ENCODE measurements at places on chromosomes 13 and 19. TPM values are rescaled to one million over a fixed set of nuclear protein-coding genes. Genes with fewer than 3 reads are reported as not detected.
A peak's percentile ranks its signal among the peaks of the same experiment; 100 is the strongest.

The SUPT5H gene
- 160 TPM for total RNA-seq

The DPRX gene
- not detected for total RNA-seq

The ZNF30 gene
- 7.4 TPM for total RNA-seq

The DENND1C gene
- total RNA-seq: not detected

The MEIOSIN gene
- total RNA-seq: not detected

The CGB1 gene
- not detected for total RNA-seq

The ZNF99 gene
- total RNA-seq: not detected

The ATXN8OS gene
- total RNA-seq: not detected

- H3K4me3 ChIP-seq: no peak overlapping the region
- H3K27me3 ChIP-seq: peaks cover 4% of the 10 kb centered on the region
- DNase-seq: no peak
- H3K36me3 ChIP-seq: peaks cover 4% of the 10 kb centered on the region
- H3K27ac ChIP-seq: no peak overlapping the region
- no peaks in the 10 kb centered on the region for H3K4me1 ChIP-seq
Observed at GRCh38 chr19:12648088-12648487, 18.5 kb downstream of the MAN2B1 start.

- H3K27ac ChIP-seq: peak overlapping the region; percentile 85
- H3K4me1 ChIP-seq: peaks cover 3% of the 10 kb centered on the region
Observed at GRCh38 chr19:51339313-51339686, 2.6 kb downstream of the VSIG10L start.

DNA sequence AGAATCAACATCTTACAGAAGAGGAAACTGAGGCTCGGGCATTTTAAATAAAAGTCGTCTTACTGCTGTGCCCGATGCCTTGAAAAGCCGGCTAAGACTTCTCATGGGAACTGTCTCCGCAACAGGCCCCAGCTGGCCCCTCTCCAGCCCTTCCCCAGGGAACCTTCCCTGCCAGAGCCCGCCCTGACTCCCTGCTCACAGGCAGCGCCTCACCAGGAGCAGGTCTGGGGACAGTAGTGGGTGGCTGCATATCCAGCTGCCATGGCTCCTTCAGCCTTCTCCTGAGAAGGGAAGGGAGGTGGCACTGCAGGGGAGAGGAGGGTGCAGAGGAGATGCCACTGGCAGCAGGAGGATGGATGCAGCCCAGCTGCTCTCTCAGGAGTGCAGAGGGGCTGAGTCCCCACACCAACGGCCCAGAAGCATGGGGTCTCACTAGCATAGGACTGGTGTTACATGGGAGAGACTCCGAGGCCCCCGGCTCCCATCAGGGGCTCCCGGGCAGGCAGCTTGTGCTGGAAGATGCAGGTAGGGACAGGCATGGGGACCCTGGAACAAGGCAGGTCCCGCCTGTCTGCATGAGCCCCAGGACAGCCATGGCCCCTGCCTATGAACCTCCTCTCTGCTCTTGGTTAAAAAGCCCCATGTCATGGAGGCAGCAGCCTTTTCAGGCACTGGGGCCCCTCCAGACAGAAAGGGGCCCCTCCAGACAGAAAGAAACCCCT lies 216.4 kb upstream of the SGCG start:
- no peaks in the 10 kb centered on the region for H3K36me3 ChIP-seq
- no peaks in the 10 kb centered on the region for H3K4me1 ChIP-seq
- peak; percentile 28 for DNase-seq
- no peak overlapping the region for H3K4me3 ChIP-seq

DNA sequence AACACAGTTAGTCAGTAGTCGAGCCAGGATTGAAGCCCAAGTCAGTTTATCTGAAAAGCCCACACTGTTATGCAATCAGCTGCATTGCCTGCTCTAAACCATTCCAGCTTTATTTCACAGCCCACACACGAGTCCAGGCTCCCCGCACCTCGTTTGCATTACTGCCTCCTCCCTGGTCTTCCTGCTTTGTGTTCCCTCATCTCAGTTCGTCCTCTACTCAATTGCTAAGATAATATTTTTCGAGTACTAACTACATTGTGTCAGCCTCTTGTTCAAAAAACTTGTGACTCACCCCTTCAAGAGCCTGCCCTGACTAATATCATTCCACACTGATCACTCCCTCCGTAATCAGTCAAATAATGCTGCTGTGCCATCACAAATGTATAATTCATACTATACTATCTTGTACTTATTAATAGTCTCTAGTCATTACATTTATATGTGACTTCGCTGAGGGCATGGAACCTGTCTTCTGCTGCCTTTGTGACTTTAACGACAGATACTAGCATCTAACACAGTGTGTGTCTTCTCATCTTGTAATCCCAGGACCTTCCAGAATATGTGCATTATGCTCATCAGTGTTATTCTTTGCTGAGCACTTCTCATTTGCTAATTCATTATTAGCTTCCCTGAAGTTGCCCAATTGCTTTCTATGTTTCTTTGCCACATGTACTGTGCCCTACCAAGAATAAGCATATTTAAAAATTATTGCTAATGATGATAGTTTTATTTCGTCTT lies 26.2 kb upstream of the WDFY2 start:
- H3K27ac ChIP-seq: no peak overlapping the region
- H3K4me3 ChIP-seq: no peak overlapping the region
- H3K27me3 ChIP-seq: no peaks in the 10 kb centered on the region
- H3K4me1 ChIP-seq: no peaks in the 10 kb centered on the region
- H3K36me3 ChIP-seq: no peaks in the 10 kb centered on the region

GRCh38 chr13:96052656-96053002 lies 572 bp downstream of the UGGT2 start:
- H3K4me1 ChIP-seq: no peaks in the 10 kb centered on the region
- DNase-seq: no peak
- H3K27ac ChIP-seq: peak overlapping the region; percentile 93
- H3K27me3 ChIP-seq: peaks cover 8% of the 10 kb centered on the region
- H3K36me3 ChIP-seq: no peaks in the 10 kb centered on the region

- peak within 1 kb of the TSS; percentile 89 for H3K4me3 ChIP-seq
- peaks cover 5% of the 10 kb centered on the region for H3K36me3 ChIP-seq
- peak within 1 kb of the TSS; percentile 94 for H3K27ac ChIP-seq
- peaks cover 14% of the 10 kb centered on the region for H3K4me1 ChIP-seq
Observed at GRCh38 chr19:39514840-39515550, at the start of gene SELENOV. Gene SELENOV, plus strand, starts transcription at chr19:39515139. Its CDS starts 74 bp downstream, at chr19:39515213.

- H3K4me1 ChIP-seq: peaks cover 2% of the 10 kb centered on the region
- DNase-seq: no peak
- H3K27ac ChIP-seq: no peak overlapping the region
- H3K4me3 ChIP-seq: no peak overlapping the region
- no peaks in the 10 kb centered on the region for H3K36me3 ChIP-seq
Observed at GRCh38 chr19:3496392-3497273, 3.8 kb downstream of the DOHH start.

DNA sequence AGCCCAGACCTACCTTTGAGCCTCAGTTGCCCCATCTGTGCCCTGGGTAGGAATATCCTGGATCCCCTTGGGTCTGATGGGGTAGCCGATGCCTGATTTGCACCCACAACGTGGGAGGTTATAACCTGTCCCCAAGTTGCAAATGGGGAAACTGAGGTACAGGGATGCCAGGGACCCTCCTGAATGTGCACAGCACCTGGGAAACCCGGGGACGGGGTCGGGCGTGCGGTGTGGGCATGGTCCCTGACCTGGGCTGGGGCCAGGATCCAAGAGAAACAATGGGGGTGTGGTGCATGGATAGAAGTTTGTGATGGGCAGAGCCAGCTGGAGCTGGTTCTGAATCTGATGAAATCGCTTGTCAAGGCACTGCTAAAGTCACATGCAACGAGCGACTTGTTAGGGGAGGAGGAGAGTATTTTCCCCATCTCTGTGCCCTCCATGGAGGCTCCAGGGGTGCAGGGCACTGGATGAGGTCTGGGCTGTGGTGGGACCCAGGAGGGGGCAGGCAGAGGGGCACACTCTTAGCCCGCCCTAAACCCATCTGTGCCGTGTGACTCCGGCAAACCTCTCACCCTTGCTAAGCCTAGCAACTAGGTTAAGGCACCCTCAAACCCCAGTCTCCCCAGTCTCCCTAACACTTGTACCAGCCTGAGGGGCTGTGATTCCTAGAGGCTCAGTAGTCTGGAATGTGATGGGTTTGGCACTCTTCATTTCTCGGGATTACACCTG lies 749 bp downstream of the GDF15 start:
- no peaks in the 10 kb centered on the region for H3K36me3 ChIP-seq
- H3K4me3 ChIP-seq: no peak overlapping the region
- H3K27me3 ChIP-seq: peaks cover 7% of the 10 kb centered on the region

GRCh38 chr13:41655997-41656396 lies 198.6 kb downstream of the RGCC start:
- no peaks in the 10 kb centered on the region for H3K4me1 ChIP-seq
- H3K4me3 ChIP-seq: no peak overlapping the region
- no peaks in the 10 kb centered on the region for H3K27me3 ChIP-seq
- H3K27ac ChIP-seq: no peak overlapping the region

DNA sequence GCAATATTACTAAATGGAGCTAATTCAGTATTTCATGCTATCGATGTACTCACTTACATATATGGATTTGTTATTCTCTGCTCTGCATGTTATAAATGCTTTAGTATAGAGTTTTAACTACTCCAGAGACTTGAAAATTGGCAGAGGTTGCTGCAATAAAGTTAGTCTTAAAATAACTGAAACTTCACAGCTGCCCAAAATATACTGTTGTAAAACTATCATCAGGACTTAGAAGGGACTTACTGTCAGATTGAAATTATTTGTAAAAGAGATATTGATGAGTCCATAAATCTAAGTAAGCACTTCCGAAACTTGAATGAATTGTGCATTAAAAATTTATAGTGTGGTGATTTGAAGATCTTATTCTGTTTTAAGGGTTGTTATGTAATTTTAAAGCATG lies 1178.2 kb upstream of the PCDH20 start:
- no peaks in the 10 kb centered on the region for H3K36me3 ChIP-seq
- H3K27me3 ChIP-seq: peaks cover 2% of the 10 kb centered on the region
- H3K27ac ChIP-seq: no peak overlapping the region
- no peaks in the 10 kb centered on the region for H3K4me1 ChIP-seq

DNA sequence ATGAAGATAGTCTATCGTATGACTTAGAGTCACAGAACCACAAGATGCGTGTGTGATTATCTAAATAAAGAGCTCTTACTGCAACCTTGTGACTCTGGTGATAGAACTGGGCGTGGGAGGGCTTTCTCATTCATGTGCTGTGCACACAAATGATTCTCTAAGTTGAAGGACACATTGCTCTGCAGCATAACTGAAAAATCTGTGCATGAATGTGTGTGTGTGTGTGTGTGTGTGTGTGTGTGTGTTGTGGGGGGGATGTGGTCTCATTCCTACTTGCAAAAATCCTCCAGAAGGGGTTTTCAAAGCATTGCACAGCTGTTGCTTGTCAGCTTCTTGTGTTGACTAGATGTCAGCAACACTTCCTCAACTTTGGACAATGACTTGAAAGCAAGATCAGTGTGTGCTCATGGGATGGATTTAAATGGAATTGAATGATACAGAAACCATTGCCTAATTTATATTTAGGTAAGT lies 22.4 kb downstream of the LRCH1 start:
- H3K27me3 ChIP-seq: peaks cover 6% of the 10 kb centered on the region
- peaks cover 54% of the 10 kb centered on the region for H3K4me1 ChIP-seq

DNA sequence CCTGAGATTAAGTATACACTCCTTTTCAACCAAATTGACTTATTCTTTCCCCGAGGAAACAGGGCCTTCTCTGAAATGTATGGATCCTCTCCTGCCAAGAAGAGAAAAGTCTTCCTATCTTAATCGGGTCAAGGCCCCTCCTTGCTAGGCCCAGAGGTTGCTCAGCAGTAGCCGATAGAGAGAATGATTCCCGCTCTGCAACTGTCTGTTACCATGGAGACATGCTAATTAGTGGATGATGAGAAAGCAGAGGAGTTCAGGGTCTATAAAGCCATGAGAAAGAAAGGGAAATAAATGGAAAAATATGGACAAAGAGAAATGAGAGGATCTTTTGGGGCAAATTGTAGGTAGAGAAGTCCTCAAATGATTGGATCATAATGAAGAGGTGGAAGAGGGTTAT lies 103.5 kb downstream of the POU4F1 start:
- peaks cover 7% of the 10 kb centered on the region for H3K4me1 ChIP-seq
- DNase-seq: no peak
- H3K27ac ChIP-seq: no peak overlapping the region
- H3K36me3 ChIP-seq: peaks cover 5% of the 10 kb centered on the region

DNA sequence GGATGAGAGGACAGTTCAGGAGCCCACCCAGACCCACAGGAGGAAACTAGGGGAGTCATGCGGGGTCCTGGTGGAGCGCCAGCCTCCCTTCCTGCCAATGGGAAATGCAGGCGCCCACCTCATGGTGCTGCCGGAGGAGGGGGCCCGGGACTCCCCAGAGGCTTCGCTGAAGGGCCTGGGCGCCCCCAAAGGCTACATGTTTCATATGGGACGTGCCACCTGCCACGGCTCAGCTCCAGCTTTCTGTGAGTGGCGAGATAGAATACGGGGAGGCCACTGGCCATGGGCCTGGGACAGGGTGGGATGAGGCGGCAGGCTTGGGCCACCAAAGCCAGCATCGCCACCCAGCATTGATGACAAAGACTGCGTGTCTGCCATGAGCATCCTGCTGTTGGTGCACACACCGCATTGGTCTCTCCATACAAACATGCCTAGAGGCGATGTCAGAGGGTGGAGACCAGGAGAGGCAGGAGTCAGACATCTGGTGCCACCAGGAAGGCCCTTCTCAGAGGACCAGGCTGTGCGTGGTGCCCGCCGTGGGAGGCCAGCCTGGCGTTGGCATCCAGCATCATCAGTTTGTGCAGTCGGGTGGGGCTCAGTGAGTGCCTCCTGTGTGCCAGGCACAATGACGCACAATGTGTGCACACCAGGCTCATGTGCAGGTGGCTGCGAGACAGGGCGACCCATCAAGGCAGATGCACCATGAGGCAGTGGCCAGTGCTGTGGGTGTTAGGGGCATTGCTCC lies 1.2 kb upstream of the F10 start:
- H3K4me1 ChIP-seq: peaks cover 6% of the 10 kb centered on the region
- peak; percentile 9 for DNase-seq
- peaks cover 3% of the 10 kb centered on the region for H3K36me3 ChIP-seq
- no peak overlapping the region for H3K27ac ChIP-seq

DNA sequence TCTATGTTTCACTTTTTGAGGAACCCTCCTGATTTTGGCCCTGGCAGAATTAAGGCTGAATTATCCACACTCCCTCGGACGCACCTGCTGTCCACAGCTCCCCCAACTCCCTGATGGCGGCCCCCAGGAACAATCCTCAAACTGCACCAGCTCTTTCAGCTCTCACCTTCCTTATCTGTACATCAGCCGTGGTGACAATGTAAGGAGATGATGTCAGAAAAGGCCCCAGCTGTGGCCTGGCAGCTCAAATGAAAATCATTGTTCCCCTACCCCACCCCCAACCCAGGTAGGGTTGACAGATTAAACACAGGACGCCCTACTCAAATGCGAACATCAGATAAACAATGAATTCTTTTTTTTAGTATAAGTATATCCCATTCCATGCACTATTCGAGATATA lies 35.0 kb upstream of the KLF2 start:
- H3K36me3 ChIP-seq: no peaks in the 10 kb centered on the region
- no peak for DNase-seq
- no peak overlapping the region for H3K27ac ChIP-seq
- H3K27me3 ChIP-seq: peaks cover 8% of the 10 kb centered on the region
- no peak overlapping the region for H3K4me3 ChIP-seq
